Endothelial cell (in vitro differentiated cells): ENCODE measurements at places on chromosomes 3 and 15.

DNA sequence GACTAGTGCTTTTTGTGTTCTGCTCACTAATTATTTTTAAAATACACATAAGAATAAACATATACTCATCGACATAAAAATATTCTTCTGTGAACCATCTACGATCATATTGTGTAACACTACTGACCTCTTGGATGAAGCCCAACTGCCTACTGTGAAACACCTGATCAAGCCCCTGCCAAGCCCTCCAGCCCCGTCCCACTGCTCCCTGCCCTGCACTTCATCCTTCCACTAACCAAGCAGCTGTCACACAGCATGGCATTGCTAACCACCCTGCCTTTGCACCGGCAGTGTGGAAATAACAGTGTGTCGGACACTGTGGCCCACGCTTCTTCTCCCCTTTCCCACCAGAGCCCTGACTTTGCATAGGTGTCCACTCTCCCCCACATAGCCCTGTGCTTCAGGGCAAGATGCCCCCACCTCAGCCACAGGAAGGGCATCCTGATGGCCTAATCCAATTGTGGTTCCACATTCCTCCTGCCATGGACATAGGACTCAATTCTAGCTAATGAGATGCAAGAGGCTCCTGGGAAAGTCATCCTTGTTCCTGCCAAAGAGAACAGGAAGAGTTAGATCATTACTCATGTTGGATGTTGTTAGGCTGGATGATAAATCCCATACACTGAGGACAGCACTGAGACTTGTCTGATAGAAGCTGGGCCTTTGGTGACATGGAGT, 35.0 kb upstream of the ARID3B start:
- DNase-seq, result no peak

DNA sequence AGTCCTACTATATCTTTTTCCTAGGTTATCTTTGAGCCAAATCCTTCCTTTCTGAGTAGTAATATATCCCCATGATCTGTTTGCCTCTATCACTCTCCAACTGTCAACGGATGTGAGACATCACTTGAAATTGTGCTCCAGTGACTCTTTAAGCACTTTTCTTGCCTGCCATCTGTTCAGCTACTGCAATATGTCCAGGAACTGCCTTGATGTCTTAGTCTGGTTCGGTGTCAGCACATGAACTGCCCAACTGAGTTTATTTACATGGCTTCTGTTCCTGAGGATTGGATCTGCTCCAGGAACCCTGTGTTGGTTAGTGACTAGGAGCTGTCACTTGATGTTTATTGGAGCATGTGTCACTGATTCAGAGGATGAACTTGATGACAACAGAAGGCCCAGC, 116.5 kb downstream of the SLC9A9 start:
- DNase-seq, result no peak

DNA sequence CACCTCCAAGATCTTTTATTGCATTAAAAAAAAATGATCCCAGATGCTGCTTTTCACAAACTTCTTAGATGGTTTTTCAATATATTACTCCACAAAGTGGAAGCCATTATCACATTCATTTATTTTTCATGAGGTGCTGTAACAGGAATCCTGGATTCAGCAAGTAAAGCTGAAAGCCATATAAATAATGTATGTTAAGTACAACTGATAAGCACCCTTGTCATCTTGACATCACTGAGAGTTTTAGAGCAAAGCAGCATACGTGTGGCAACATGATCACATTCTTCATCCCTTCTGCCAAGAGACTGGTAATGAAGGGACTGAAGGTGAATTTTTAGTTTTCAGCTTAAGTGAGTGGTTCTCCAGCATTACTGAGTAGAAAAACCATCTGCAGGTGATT, 44.9 kb upstream of the LRRFIP2 start:
- DNase-seq, result no peak

DNA sequence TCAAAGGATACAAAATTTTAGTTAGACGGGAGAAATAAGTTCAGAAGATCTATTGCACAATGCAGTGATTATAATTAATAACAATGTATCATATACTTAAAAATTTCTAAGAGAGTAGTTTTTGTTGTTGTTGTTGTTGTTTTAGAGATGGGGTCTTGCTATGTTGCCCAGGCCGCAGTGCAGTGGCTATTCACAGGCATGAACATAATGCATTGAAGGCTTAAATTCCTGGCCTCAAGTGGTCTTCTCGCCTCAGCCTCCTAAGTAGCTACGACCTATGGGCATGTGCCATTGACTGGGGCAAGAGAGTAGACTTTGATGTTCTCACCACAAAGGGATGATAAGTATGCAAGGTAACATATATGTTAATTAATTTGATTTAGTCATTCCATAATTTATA, 7.5 kb downstream of the STRIT1 start:
- no peak for DNase-seq

- DNase-seq, result no peak
Observed at GRCh38 chr15:66783314-66783713, 81.3 kb downstream of the SMAD6 start.
